ENCODE measurements at places on chromosomes 1 and 21.

DNA sequence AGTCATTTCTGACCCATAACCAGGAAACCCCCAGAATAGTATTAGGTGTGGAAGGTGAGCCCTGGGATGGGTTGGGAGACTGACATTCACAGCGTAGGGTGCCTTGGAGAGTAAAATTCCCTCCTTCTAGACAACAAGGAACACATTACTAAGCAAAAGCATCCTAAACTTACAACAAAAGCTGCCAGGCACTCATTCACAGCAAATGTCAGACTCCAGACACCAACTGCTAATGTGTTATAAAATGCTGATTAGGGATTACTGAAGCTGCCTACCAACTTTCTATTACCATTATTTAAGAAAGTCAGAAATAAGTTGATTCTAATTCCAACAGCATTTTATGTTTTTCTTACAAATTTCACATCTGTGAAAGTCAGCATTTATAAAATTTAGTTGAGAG lies 40.0 kb upstream of the C1orf87 start:
- no peak for DNase-seq

DNA sequence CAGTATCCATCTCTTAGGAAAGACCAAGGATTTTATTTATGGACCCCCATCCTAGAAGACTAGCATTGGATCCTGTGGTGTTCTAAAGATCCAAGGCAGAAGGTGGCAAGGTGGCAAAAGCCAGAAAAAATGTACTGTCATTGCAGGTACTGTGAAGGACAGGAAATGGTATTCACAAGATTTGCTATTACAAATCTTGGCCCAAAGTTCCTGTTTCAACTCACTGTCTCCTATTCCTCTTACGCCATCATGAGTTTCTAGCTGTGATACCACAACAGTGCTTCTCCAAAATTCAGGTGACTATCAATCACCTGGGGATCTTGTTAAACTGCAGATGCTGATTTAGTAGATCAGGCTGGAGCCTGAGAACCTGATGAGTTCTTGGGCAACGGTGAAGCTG lies 21.4 kb downstream of the ACP6 start:
- DNase-seq, result no peak

- no peak for DNase-seq
These were observed 54.2 kb upstream of the DNAJC6 start for GRCh38 chr1:65255035-65255655.

DNA sequence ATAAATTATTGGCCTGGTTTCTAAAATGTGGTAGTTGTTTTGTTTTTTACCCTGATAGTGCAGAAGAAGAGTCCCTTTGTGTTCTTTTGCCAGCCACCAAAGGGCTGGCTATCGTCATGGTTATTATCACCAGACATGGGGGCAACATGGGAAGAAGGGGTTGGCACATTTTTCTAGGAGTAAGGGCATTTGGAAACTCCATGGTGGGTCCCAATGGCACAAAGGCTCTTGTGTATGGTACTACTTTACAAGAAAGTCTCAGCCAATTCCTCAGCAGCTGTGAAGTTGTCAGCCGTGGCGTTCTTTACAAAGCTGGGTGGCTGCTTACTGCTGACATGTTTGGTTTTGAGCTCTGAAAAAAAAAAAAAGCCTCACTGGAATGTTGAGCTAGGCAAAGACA lies 330.4 kb upstream of the ESRRG start:
- no peak for DNase-seq

DNA sequence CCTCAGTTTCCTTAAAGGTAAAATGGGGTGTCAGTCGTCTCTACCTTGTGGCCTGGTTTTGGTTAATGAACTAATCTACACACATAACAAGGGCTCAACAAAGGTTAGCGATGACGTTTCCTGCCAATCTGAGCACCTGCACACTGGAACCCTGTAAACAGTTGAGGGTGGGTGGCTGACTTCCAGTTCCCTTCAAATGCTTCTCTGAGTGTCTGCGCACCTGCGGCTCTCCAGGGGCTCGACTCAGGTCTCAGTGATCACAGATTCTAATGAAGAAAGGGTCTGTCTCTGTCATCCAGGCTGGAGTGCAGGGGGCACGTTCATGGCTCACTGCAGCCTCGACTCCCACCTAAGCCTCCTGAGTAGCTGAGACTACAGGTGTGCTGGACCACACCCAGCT lies 3.3 kb upstream of the AGPAT3 start:
- DNase-seq, result no peak

GRCh38 chr1:105838071-105838470 lies 1218.4 kb upstream of the PRMT6 start:
- no peak for DNase-seq

- no peak for DNase-seq
These were observed 7.3 kb downstream of the POU2F1 start for GRCh38 chr1:167227934-167228378.

Measured in NCI-H446 (cell line).